A673 (cell line): ENCODE measurements at places on chromosomes 7 and 10.

DNA sequence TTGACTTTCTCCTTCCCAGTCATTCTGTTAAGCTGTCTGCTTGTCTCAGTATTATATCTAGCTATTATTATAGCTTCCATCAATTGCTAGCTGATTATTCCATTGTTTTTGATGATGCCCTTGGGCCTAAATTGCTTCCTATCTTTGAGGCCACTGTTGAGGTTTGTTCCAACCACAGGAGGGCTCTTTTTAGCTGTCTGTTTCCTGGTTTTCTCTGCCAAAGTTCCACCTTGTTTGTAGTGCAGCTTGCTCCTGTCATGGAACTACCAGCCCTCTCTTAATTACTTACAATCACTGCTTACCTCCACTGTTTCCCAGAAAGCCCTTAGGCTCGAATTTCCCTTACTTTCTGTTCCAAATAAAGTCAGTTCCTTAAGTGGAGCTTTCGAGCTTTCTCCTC, 118.7 kb upstream of the SEC61G start:
- no peak for DNase-seq

- DNase-seq: no peak
Measured at GRCh38 chr10:69317175-69317604, 38.9 kb downstream of the HK1 start.

DNA sequence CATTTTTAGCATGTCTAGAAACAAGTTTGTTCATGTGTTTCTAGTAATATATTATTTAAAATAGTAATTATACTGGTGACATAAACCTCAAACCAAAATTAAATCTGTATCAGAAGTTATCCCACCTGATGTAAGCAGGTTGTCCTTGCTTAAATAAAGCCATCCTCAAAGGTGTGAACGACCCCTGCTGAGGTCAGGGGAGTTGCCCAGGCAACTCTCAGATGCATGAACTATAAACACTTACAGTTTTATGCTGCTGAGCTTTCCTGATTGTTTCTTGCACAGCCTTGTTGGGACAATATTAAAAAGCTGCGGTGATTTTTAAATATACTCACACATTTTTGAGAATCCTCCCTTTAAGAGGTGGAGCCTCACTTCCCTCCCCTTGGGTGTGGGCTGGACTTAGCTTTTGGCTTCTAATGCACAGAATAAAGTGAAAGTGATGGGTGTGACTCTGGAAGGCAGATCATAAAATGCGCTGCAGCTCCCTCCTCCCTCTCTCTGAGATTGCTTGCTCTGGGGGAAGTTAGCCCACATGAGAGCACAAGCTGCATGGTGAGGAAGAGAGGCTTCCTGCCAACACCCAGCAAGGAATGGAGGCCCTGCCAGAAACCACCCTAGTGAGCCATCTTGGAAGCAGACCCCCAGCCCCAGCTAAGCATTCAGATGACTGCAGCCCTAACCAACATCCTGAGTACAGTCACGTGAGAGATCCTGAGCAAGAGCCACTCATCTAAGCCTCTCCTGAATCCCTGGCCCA, 152.7 kb downstream of the SKIDA1 start:
- peak; percentile 96 for DNase-seq

- DNase-seq: no peak
Measured at GRCh38 chr7:148058753-148059152, 531.8 kb upstream of the C7orf33 start.

DNA sequence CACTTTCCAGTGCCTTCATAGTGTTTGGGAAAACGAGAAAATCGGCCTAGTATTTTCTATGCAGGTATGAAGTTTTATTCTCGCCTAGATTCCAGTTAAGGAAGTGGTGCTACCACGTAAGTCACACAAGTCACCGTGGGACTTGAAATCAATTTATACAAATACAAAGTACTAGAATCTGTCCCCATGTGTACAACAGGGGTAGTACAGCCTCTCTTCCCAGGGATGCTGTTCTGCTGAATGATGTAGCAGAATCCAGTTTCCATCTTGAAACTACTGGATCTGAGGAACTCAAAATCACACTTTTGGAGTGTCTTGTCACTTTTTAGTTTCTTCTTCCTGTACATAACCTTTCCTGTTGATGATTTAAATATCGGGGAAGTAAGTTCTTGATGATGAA, 129.4 kb downstream of the SFMBT2 start:
- no peak for DNase-seq

DNA sequence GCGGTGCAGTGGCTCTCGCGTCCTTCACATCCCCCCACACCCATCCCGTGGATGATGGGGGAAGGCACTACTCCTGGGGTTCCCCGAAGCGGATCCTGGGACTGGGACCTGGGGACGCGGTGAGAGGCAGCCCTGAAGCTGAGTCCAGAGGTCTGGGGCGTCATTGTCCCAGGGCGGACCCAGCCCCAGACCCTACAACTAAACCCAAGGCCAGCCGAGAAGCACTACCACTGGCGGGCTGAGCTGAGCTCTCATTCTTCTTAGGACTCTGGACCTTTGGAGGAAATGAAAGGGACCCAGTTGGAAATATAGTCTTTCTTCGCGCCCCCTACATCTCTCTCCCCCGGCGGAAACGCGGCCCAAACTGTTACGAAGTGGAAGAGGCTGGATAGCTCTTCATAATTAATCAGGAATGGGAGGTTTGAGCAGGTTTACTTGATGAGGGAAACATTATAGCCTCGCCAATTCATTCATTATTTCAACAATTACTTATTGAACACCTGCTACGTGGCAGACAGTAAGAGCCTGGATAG, 389 bp upstream of the FBXL15 start:
- DNase-seq: no peak

DNA sequence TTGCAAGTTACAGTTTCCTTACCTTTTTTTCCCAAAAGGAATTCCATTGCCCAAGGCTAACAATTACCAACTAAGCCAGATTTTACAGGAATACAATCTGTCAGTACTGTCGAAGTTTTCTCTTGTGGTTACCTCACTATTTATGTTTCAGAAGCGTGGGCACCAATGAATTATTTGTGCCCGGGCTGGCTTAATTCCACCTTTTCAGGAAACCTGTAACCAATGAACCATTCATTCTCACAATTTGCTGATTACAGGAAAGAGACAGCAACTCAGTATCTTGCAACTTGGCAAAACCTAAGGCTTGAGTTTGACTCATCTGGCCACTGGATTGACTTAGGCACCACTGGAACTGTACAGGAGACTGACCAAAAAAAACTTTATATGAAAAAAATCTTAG, 485.6 kb downstream of the INHBA start:
- no peak for DNase-seq

GRCh38 chr7:3265388-3265787, 35.7 kb upstream of the SDK1 start:
- DNase-seq: no peak

- DNase-seq: peak; percentile 81
Measured at GRCh38 chr10:130127364-130128061, 8.7 kb upstream of the GLRX3 start.

DNA sequence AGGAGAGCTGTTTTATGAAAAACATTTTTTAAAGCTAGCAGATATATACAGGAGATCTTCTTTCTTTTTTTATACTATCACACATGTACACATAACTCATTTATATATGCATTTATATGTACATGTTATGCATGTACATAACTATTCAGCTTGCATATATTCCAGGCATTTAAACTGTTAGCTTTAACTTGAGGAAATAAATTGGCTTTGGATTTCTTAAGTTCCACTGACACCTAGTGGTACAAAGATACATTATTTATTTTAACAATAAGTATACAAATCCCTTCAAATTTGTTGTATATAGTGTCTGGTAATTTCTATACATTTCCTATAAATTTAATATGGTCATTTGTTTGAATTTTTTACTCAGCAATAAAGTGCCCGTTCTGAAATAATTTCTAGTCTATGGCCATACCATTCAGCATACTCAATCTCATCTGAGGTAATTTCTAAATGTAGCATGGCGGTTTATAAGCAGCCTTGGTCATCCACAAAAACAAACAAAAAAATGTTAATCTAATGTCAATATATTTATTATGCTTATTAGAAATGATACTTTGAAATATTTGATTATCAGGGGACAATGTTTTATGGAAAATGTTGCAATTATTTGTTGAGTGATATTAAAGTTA, 11.6 kb downstream of the ZDHHC6 start:
- DNase-seq: peak; percentile 60

- DNase-seq: peak; percentile 67
Measured at GRCh38 chr10:108544500-108545120, 1378.7 kb downstream of the XPNPEP1 start.

DNA sequence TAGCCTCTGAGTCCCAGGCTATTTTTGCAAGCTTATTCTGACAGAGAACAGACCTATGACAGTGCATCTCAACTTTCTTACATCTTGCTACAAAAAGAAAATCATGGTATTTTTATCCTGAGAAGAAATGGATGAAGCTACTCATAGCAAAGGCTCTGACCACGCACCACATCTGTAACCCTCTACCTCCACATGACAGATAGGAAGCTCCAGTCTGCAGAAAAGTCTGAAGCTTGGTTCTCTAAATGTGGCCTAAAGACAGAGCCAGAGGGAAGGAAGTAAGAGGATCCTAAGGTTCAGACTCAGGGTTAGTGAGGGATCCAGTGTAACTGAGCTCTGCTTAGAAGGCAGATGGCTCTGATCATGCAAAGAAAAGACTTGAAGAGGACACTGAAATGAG, 58.4 kb upstream of the ABCB5 start:
- DNase-seq: no peak

DNA sequence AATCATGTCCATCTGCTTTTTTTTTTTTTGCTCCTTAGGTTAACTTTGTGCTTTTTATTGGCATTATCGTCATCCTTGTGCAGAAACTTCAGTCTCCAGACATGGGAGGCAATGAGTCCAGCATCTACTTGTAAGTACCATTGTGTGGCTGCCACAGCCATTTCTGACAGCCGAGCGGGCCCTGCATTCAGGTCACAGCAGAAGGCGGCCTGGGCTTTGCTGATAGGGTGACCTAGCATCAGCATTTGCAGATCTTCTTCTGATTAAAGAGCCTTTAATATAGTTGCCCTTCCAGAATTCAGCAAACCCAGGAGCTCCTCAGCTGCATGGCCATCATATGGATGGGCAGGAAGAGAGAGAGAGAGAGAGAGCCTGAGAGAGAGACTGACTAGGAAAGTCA, 40.5 kb downstream of the ADCYAP1R1 start:
- DNase-seq: no peak

DNA sequence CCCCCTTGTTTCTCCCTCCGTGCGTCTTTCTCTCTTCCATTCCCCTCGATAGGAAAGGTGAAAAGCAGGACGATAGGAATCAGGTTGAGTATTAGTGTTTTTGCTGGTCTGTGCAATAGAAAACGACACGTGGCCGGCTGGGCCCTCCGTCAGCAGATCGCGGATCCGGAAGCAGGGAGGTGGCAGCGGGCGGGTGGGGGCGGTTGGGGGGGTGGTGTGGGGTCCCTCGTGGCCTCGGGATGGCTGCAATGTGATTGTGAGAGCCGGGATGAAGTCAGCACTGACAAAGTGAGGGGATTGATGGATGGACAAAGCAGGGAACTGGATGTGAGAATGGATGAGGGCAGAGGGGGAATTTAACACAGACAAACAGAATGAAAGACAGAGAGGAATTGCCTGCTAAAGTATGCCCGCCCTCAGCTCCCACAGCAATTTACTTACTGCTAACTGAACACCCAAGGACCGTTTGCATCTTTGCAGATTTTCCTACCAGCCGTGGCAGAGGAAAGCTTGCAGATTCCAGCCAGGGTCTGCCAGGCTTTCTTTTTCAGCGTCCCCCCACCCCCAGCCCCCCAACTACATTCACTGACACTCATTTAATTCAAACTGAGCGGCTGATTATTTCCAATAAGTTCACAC, 280.9 kb downstream of the LRMDA start:
- DNase-seq: no peak

DNA sequence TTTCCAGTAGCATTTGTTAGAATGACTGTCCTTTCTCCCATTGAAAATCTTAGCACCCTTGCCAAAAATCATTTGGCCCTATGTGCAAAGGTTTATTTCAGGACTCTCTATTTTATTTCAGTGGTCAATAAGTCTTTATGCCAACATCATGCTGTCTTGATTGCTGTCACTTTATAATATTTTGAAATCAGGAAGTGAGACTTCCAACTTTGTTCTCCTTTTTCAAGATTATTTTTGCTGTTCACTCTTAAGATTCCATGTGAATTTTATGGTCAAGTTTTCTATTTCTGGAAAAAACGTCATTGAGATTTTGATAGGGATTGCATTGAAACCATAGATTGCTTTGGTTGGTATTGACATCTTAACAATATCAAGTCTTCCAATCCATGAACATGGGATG, 65.1 kb downstream of the PAXIP1 start:
- no peak for DNase-seq

DNA sequence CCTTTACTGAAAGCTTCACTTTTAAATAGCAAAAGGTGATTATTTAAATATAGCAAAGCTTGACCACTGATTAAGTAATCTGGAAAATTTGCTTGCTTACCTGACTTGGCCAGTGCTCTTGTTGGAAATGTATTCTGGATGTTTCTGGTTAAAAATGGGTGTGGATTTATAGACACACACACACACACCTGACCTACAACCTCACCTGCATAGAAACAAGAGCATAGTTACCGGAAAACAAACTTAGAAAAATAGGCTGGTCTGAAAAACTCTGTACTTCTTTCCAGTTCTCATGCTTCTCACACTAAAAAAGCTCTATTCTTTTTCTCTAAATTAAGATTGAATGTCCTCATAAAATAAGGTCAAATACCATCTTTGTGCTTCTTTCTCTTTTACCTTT, at the start of gene AGR3:
Gene AGR3, minus strand, starts transcription at position 140 of the 400 bp plus-strand sequence. CDS start 3,365 bp downstream, outside the sequence.
- DNase-seq: no peak

DNA sequence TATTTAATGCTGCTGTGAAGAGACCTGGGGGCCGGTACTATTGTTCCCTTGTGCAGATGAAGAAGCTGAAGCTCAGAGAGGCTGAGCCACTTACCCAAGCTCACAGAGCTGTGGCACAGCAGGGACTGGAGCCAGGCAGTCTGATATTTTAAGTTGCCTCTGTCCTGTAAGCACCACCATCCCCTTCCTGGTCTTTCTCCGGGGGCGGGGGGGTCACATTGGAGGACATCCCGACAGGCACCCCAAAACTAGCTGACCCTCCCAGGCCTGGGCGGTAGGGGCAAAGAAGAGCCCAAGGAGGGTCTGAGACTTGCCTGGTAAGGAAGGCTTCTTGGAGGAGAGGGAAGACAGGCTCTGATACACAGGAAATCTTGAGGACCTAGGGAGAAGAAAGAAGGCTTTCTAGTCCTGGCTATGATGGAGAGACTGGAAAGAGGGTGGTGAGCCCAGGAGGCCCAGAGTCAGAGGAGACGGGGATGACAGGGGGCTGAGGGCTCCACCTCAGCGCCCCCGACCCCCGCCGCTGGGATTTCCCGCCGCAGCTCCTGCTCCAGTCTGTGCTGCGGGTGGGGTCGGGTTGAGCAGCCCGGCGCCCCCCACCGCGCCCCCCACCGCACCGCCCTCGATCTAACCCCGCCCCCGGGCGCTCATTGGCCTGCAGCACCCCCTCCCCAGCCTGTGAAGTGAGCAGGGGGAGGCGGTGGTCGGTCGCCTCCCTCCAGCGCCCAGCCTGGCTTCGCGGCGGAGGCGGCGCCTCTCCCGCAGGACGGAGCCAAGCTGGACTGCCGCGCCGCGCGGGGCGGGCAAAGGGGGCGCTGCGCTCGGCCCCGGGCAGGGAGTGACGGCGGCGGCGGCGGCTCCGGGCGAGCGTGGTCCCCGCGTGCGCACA, at the start of gene ADCYAP1R1:
Gene ADCYAP1R1, plus strand, starts transcription at position 711 of the 889 bp plus-strand sequence. CDS start 10,957 bp downstream, outside the sequence.
- DNase-seq: peak; percentile 16
